Kidney tubule cell (primary cell): ENCODE measurements at places on chromosomes 2 and 18.
A peak's percentile ranks its signal among the peaks of the same experiment; 100 is the strongest.

- peak; percentile 79 for DNase-seq
Observed at GRCh38 chr2:120735746-120736170, at the start of gene GLI2. GLI2 (plus strand) TSS chr2:120735868; CDS start chr2:120797321, 61,453 bp downstream.

DNA sequence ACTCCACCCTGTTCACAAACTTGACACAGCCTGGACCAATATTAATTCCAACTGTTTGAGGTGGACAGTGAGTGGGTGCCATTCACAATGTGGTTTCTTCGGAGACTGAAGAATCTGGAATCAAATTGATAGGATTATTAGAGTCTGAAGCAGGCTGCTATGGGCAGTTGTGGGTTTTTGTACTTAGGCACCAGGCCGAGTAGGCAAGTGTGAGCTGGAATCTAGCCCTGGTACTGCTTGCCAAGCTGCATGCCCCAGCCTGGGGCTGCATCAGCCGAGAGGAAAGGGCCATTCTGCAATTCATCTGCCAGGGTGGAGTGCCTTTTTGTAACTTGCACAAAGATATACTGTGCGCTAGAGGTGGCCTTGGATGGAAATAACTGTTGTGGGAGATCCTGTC lies 654.7 kb upstream of the FANCL start:
- DNase-seq, result no peak

- DNase-seq, result no peak
Observed at GRCh38 chr2:50575232-50575631, 456.7 kb downstream of the NRXN1 start.

DNA sequence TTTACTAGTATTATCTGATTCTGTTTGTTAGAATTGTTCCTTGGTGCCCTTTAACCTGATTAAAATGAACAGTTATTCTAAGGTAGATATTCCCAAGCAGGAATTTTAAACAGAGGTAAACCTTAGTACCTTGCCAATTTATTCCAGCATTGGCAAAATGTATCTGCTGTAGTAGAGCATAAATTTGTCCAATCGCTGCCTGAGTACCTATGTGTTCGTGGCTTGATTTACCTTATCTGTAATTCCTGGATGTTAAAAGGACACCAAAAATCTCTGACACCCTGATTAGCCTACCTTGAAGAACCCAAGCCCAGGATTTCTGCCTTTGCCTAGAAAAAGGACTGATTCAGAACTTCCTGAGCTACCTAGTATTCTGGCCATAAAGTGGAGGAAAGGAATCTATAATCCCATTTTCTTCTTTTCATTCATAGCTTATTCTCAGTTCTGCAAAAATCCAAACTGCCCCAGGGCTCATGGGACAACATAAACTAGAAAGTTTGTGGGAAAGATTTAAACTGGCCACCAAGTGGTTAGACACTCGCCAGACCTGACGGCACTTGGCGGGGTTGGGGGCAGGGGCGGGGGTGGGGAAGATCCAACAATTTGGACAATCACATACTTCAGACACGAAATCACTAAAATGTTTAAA lies 16.2 kb upstream of the ZCCHC2 start:
- DNase-seq, result peak; percentile 9

- no peak for DNase-seq
Observed at GRCh38 chr2:86566821-86567190, 3.6 kb upstream of the CHMP3 start.

GRCh38 chr2:191045141-191045540 lies 31.2 kb upstream of the STAT1 start:
- no peak for DNase-seq

GRCh38 chr2:26346454-26347053 lies at the start of gene ADGRF3:
ADGRF3 (minus strand) TSS chr2:26346789; CDS start chr2:26346234, 555 bp downstream.
- DNase-seq, result peak; percentile 69

DNA sequence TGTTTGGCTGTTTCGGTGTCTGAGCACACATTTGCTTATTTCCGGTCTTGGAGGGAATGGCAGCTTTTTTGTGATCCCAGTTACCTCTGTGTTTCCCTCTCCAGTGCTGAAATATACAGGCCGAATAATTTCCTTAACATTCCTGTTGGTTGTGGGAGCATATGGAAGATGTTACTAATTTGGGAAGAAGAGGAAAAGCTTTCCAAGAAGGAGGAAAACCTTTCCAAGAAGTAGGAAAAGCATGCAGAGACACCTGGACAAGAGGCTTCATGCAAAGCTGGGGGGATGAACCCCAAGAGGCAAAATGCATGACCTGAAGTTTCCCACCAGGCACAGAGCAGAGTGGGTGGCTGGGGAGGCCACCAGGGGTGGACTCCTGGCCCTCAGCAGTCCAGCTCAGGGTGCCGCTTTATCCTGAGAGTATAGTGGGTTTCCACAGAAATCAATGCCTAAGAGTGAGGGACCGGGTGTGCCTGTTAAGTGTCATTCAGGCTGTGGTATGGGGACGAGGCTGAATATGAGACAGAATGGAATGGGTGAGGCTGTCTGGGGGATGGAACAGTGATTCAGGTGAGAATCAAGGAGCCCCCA lies 25.5 kb upstream of the GNAL start:
- DNase-seq, result no peak

GRCh38 chr2:146984014-146984413 lies 860.8 kb upstream of the ACVR2A start:
- no peak for DNase-seq

DNA sequence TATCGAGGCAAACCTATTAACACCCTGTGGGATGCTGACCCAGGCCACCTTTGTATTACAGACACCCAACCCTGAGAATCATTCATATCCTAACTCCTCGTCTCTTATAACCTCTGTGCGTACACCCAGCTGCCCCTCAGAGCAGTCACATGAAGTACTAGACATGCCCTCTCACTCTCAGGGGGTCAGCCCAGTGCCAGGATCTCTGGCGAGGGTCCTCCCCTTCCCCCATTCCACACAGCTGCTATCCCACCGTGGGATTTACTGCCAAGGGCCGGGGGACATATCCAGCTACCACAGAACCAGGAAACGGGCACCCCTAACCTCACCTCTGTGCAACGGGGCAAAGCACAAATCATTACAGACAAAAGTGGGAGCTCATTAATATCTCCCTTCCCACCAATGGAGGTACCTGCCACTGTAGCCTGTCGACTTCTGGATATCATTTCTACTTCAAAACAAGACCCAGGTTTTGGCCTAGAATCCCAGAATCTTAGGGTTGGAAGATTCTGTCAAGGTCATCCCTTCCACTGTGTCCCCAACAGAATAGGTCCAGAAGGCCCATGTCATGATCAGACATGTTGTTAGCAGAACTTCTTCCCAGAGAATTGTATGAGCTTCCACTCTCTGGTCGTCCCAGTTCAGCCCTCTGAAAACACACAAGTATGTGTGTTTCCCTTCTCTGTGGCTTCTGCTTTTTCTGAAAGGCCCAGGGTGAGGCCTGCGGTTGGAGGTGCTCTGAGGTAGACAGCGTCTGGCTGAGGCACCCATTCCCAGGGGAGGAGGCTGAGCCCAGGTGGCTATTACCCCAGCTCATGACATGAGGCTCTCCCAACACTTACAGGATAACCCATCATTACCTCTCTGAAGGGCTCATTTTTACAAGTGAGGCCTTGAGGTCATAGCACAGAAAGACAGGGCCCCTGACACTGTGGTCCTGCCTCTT lies 1.7 kb downstream of the TMBIM1 start:
- no peak for DNase-seq

- no peak for DNase-seq
Observed at GRCh38 chr2:3463186-3463835, 56.0 kb downstream of the ADI1 start.

DNA sequence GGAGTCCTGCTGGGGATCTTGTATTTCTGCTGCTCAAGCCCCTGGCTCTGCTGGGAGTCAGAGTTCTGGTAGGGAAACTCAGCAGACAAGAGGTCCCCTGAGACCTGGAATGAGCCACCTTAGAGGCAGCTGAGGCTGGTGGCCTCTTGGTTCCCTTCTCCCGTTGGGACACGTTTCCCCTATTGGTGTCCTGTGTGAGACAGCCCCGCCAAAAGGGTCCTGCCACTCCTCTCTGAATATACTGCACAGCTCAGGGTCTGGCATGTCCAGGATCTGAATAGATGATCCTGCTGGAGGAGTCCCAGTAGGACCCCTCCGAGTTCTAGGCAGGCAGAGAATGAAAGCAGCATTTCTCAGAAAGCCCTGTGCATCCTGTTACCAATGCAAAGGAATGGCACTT lies 2.0 kb upstream of the RALB start:
- no peak for DNase-seq

DNA sequence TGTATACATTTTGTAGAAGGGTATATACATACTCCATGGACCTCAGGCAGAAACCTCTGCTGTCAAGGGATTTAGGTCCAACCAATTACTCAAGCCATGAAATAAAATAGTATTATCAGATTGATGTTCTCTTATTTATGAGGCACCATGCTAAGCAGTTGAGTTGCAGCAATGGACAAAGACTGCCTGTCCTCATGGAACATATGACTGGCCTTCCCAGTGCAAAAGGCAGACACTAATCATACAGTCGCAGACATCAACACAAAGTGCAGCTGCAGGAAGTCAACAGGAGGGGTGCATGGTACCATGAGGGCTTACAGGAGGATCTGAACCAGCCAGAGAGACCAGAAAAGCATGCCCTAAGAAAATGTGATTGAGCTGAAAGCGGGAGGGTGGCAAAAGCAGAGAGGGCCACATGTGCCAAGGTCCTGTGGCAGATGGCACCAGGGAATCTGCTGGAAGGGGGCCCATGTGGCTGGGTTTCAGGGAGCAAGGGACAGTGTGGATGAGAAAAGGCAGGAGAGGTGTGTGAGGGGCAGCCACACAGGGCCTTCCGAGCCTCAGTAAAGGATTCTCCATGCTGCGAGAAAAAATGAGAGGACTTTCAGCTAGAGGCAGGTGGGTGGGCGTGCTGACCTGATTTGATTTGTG lies 61.4 kb upstream of the RNF152 start:
- DNase-seq, result no peak

DNA sequence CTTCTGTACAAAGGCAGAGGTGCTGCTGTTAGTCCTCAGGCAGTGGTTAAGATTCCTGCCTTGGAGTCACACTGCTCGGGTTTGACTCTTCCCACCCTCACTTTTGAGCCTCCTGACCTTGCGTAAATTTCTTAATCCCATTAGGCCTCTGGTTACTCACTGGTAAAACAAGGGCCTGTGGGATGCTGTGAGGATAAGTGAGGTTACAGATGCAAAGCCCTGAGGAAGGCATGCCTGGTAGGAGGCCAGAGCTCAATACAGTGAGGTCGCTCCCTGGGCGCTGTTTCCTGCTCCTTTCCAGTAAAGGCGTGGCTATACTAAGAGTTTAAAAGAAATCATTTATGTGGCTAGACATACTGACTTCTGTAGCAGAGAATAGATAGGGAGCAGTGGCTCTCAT lies 127.5 kb upstream of the TMEM200C start:
- peak; percentile 17 for DNase-seq

DNA sequence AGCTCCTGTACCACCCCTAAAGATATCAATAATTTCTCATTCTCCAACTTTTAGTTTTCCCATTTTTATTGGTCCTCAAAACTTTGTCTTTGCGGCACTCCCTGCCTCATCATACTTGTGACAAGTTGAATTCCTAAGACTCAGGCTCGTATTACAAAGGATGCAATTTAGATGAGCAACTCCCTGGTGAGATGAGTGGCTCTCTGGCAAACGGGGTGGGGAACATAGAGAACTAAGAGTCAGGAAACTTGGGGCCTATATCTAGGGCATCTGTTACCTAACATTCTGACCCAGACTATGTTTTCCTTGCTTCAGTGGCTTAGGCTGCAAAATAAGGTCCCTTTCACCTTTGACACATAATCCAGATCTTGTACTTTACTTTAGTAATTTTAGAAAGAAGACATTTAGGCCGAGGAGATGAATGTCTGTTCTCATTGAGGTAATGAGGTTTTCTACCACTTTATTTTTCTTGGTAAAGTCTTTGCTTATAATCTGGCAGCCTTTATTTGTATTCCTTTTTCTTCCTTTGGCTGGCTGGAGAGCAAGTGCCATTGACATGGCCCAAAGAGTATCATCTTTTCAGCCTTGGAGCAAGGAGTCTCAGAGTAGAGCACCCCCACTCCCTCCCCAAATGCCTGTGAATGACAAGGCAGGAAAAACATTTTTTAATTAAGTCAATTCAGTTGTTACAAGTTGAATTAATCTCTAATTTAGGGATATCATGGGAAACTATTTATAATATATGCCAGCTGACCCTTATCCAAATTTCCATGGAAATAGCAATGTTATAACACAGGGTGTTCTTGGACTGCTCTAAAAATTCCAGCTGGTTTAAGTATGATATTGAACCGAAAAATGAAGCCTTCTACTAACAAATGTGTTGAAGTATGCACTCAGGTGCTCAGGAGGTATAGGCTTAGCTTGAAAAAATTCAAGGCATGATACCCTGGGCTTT lies 15.2 kb downstream of the TSPYL6 start:
- DNase-seq, result no peak

DNA sequence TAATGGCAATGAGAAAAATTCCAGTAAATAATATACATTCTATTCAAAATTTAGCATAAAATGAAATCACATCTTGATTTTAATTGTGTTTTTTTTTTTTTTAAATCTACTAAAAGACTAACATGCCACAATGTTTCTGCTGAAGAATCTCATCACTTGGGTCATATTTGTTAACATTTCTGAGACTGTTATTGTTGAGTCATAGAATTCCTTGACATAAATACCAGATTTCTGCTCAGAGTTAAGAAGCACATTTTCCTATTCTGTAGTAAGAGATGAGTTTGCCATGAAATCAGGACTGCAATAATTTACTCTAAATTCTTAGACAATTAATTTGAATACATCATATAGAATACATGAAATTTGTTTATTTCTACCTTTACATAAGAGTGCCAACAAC lies 154.9 kb upstream of the KYNU start:
- no peak for DNase-seq

- no peak for DNase-seq
Observed at GRCh38 chr2:17476064-17476463, 42.2 kb downstream of the RAD51AP2 start.

- DNase-seq, result peak; percentile 27
Observed at GRCh38 chr2:18402-19271, 27.7 kb downstream of the FAM110C start.

GRCh38 chr2:168504323-168504722 lies 48.3 kb downstream of the CERS6 start:
- DNase-seq, result no peak

DNA sequence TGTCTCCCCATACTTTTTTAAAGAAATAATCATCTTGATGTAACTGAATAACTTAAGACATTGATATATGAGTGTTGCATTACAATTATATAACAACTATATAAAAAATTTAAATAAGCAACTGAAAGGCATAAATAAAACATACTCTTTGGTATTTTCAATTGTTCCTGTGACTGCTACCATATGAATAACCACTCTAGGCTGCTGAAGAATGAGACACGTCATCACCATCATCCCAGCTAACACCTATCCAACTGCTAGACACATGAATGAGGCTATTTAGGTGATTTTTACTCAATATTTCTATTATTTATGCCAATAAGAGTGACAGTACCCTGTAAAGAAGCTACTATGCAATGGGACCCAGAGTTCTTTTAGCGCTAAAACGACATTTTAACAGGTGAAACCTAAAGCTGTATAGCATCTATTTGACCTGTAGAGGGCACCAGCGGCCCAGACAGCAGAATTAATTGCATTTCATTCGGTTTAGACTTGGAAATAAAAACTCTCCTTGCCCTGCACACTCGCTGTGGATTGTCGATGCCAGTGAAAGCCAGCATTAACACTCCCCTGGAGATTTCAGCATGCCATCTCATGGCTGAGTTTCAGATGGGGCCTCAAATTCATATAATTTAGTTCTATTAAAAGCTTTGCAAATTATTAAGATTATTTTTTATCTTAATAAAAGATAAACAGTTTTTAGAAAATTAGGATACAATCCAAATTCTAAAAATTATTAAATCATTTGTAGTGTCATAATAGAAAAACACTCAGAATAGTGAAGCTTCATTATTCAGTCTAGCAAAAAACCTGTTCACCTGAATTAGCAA lies 89.4 kb upstream of the MAP2 start:
- peak; percentile 70 for DNase-seq
